ENCODE measurements at places on chromosomes 2 and 18.

DNA sequence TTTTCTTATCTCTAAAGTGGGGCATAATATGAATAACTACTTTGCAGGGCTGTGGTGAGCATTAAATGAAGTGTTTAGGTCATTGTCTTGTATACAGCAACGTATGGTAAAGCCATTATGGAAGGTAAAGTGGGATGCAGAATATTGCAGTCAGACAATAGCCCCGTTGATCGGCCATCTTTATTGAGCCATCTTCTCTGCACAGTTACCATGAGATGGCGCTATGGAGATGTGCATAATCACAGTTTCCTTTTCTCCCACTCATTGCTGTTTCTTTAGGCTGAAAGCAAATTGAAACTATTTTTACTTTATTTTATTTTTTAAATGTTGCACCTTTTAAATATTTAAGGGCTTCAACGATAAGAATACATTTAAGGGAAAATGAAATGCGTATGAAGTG lies 108.9 kb downstream of the THSD7B start:
- no peak for DNase-seq

- no peak for DNase-seq
Observed at GRCh38 chr18:37334631-37335408, 230.8 kb downstream of the CELF4 start.

GRCh38 chr18:23793985-23794867 lies 105.0 kb downstream of the LAMA3 start:
- DNase-seq, result no peak

DNA sequence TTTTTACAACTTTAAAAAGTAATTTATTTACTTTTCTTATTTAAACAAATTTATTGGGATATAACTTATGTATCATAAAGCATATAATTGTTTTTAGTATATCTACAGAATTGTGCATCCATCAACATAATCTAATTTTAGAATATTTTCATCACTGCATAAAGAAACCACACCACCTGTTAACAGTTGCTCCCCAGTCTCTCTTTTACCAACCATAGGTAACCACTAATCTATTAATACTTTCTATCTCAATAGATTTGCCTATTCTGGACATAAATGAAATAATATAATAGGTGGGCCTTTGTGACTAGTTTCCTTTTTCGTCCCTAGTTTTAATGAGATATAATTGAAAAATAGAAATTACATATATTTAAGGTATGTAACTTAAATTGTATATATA lies 90.6 kb downstream of the ADAM23 start:
- no peak for DNase-seq

GRCh38 chr2:177520324-177520723 lies 127.8 kb downstream of the AGPS start:
- no peak for DNase-seq

- DNase-seq, result no peak
Observed at GRCh38 chr2:171308280-171309054, 125.3 kb downstream of the METTL8 start.

DNA sequence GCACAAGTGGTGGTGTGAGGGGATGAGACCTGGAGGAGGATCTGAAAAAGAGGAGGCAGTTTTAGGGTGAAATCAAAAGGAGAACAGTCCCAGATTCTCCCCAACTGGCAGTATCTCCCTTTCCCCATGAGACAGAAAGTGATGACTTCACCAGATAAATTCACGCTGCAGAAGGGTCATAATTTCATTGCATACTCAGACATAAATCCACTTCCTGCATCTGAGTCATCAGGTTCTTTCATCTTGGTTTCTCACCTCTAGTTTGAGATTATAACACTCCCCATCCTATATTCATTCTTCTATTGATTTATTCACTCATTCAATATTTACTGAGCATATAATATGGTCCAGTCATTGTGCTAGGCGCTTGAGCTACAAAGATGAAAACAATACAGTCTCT lies 64.7 kb downstream of the CCDC148 start:
- no peak for DNase-seq
